ENCODE measurements at places on chromosomes 5 and 9. TPM values are rescaled to one million over a fixed set of nuclear protein-coding genes. Genes with fewer than 3 reads are reported as not detected.

DNA sequence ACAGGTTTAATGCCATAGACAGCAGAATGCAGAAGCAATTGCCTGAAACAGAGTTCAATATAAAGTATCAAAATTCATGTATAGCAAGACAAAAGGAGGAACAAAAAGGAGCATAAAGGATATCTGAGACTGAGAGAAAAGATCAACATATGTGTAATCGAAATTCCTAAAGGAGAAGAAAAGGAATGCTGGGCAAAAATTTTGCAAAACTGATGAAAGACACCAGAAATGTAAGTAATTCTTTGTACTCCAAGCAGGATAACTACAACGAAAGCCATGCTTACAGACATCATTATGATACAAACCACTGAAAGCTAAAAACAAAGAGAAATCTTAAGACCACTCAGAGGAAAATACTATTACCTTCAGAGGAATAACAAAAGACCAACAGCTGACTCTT, 72.8 kb upstream of the MTAP start:
- H3K4me3 ChIP-seq: no peak overlapping the region
- peaks cover 4% of the 10 kb centered on the region for H3K27me3 ChIP-seq
- H3K27ac ChIP-seq: no peak overlapping the region
- no peaks in the 10 kb centered on the region for H3K4me1 ChIP-seq
- H3K36me3 ChIP-seq: no peaks in the 10 kb centered on the region

DNA sequence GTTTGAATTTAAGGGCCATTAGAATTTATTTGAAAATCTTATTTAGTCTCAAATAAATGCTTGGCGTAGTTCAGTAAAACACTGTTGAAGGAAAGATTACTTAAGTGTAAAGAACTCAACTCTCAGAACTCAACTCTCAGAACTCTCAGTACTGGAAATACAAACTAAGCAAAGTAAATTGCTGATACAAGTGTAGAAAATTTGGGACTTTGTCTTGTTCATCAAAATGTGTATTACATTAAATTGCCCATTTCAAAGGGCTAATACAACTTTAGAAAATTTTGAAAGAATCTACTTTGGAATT, 99.4 kb downstream of the CSNK1G3 start:
- H3K4me1 ChIP-seq: peaks cover 6% of the 10 kb centered on the region
- no peaks in the 10 kb centered on the region for H3K27me3 ChIP-seq
- ATAC-seq: no peak
- H3K36me3 ChIP-seq: peaks cover 59% of the 10 kb centered on the region
- H3K27ac ChIP-seq: no peak overlapping the region
- H3K4me3 ChIP-seq: no peak overlapping the region

GRCh38 chr9:19620326-19620725, 168.5 kb downstream of the SLC24A2 start:
- no peaks in the 10 kb centered on the region for H3K36me3 ChIP-seq
- H3K4me1 ChIP-seq: no peaks in the 10 kb centered on the region
- no peak overlapping the region for H3K27ac ChIP-seq

HACD4 gene
- total RNA-seq: 4.1 TPM

PCDHB4 gene
- total RNA-seq: not detected
